ENCODE measurements at places on chromosomes 12 and 14. TPM values are rescaled to one million over a fixed set of nuclear protein-coding genes. Genes with fewer than 3 reads are reported as not detected.

DNA sequence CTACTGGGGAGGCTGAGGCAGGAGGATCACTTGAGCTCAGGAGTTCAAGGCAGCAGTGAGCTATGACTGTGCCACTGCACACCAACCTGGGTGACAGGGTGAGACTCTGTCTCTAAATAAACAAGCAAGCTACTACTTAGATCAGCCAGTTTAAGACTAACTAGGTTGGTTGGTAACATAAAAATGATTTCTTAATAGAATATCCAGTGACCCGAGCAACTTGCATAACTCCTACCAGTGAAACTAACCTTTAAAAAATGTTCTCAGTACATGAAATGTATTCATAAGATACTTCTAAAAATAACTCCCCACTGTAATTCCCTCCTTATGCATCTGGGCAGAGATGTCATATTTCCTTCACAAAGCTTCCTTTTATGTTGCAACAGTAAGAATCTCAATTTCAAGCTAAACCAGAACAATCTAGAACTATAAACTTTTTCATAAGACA, 15.9 kb downstream of the TAOK3 start:
- no peak for DNase-seq

DNA sequence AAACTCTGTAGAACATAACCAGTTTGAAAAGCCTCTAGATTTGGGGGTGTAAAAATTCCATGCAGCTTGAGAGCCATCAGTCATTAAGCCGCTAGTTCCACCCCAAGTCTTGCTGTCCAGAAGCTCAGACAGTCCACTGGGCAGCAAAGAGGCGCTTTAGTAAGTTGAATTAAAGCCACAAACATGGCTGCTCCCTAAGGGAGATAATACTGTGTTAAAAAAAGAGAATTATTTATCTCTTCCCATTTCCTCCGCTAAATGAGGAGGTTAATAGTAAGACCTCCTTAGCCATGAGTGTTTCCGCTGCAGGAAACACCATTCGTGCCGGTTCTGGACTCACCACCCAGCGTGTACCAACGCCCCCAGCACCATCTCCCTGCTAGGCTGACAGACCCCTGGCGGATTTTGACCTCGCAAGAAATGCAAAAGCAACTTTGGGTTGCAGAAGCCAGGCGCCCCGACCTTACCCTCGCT, 536 bp downstream of the TM7SF3 start:
- no peak for DNase-seq

The SIX1 gene
- 11.9 TPM for polyA plus RNA-seq

DNA sequence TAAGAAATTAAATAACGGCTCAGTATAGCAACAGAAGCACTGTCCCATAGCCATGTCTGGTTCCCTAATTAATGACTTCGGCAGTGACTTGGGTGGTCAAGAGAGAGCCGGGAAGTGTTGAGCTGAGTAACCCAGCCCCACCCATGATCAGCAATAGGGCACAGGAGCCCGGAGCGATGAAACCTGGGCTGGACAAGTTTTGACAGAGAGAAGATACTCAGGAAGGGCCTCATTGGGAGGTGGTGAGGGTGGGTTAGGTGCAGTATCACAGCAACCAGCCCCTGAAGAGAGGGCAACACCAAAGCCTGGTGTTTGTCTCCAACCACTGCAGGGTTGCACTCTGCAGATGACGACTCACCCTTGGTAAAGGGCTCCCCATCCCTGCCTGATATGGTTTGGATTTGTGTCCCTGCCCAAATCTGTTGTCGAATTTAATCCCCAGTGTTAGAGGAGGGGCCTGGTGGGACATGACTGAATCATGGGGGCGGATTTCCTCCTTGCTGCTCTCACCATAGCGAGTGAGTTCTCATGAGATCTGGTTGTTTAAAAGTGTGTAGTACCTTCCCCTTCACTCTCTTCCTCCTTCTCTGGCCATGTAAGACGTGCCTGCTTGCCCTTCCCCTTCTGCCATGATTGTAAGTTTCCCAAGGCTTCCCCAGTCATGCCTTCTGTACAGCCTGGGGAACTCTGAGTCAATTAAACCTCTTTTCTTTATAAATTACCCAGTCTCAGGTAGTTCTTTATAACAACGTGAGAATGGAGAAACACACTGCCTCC, 124.9 kb upstream of the MED13L start:
- no peak for DNase-seq

DNA sequence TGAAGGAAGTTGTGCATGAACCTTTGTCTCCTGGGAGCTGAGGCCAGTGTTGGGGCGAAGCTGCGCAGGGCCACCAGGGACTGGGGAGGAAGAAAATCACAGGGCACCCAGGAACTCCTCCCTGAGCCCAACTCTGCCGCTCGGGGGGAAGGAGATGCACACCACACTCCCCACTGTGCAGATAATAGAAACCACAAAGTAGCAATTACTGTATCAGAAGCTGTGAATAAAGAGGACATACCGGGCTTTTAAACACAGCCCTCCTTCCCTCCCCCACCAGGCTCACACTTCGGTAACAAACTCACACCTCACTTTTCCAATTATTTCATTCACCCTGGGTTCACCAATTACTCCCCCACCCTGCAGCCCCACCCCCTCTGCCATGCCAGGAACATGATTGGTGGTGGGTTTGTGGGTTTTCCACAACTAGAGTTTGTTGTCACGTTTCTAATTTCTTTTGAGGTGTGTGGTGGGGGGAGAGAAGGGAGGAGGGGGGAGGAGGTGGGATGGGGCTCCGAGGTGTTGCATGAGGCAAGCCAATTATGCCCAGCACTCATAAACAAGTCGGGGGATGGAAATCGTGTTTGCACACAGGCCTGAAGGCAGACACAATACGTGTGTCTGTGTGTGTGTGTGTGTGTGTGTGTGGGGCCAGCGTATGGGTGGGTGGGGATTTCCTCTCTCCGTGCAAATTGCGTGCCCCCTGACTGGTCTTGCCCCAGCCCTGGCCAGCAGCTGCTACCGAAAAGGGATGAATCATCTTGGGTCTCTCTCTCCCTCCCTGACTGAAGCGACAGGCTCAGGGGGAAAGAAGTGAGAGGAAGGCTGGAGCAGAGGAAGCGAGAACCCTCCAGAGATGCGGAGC, 103.3 kb downstream of the RBM19 start:
- DNase-seq = no peak

- DNase-seq = no peak
Observed at GRCh38 chr12:60078026-60078425, 482.2 kb downstream of the SLC16A7 start.
